ENCODE measurements at places on chromosomes 11 and 22. TPM values are rescaled to one million over a fixed set of nuclear protein-coding genes. Genes with fewer than 3 reads are reported as not detected.
A peak's percentile ranks its signal among the peaks of the same experiment; 100 is the strongest.

The LARGE1 gene
- total RNA-seq, result 0.22 TPM

The CDC42EP1 gene
- total RNA-seq, result 70.2 TPM

The IFITM10 gene
- total RNA-seq, result not detected

The PIWIL4 gene
- total RNA-seq, result 10.2 TPM

The DEFB108B gene
- total RNA-seq, result not detected

The IL17REL gene
- total RNA-seq, result 0.22 TPM

The EEF1G gene
- total RNA-seq, result 1,822 TPM

The OR8G1 gene
- 0.54 TPM for total RNA-seq

The KIF18A gene
- 22.5 TPM for total RNA-seq

The NLRP6 gene
- 0.18 TPM for total RNA-seq

- peak overlapping the region; percentile 92 for H3K4me3 ChIP-seq
- DNase-seq, result no peak
- H3K4me1 ChIP-seq, result peaks cover 22% of the 10 kb centered on the region
- no peak overlapping the region for H3K27ac ChIP-seq
- peaks cover 57% of the 10 kb centered on the region for H3K36me3 ChIP-seq
- no peaks in the 10 kb centered on the region for H3K27me3 ChIP-seq
Measured at GRCh38 chr11:68905421-68906360, 2.0 kb downstream of the IGHMBP2 start.

DNA sequence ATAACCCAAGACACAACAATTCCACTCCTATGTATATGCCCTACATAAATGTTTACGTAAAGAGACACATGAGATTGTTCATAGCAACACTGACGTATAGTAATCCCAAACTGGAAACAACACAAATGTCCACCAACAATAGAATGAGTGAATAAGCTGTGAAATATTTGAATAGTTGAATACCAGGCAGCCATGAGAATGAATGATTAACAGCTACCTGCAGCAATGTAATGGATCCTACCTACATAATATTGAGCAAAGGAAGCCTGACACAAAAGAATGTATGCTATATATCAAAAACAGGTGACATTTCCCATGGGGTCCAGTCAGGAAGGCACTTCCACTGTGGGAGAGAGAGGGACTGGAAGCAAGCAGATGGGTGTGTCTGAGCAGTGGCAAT, 92.8 kb upstream of the LINC01488 start:
- no peaks in the 10 kb centered on the region for H3K27me3 ChIP-seq
- no peak overlapping the region for H3K4me3 ChIP-seq

DNA sequence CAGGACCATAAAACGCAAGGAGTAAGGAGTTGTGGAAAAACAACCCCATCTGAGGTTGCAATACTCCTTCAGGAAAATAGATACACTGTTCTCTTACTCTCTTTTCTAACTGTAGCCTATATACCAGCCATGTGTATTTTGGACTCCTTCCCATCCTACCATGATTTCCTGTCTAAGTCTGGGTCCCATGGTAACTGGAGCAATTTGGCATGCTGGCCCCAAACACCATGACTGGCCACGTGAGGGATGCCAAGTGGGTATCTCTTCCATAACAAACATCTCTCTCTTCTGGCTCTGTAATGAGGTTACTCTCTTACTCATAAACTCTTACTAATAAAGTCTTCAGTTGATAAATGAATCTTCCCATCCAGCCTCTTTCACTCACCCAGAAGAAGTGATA, 26.5 kb downstream of the ABTB2 start:
- H3K36me3 ChIP-seq, result no peaks in the 10 kb centered on the region
- H3K4me1 ChIP-seq, result no peaks in the 10 kb centered on the region
- no peak overlapping the region for H3K4me3 ChIP-seq
- DNase-seq, result no peak
- H3K27me3 ChIP-seq, result peaks cover 6% of the 10 kb centered on the region
- no peak overlapping the region for H3K27ac ChIP-seq

- H3K36me3 ChIP-seq, result no peaks in the 10 kb centered on the region
- H3K4me1 ChIP-seq, result no peaks in the 10 kb centered on the region
- no peak overlapping the region for H3K27ac ChIP-seq
- no peak for DNase-seq
Measured at GRCh38 chr11:131099013-131099412, 182.7 kb upstream of the SNX19 start.

DNA sequence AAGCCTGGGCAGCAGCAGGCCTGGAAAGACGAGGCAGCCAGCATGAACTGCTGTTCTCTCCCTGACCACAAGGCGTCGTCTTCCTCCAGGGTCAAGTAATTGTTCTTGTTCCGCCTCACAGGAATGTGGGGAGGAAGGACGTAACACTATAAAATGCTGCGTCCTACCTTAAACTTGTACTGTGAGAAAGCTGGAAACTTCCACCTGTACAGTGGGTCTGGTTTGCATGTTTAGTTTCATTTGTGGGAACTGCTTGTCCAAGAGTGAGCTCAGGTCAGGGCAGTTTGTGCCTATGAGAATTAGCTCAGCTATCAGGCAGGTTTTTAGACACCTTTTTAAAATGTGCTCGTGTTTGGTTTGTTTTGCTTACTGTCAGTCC, 55.2 kb downstream of the PANX1 start:
- no peak overlapping the region for H3K27ac ChIP-seq
- H3K4me3 ChIP-seq, result no peak overlapping the region
- H3K36me3 ChIP-seq, result peaks cover 27% of the 10 kb centered on the region
- DNase-seq, result peak; percentile 61

- H3K36me3 ChIP-seq, result no peaks in the 10 kb centered on the region
- no peaks in the 10 kb centered on the region for H3K4me1 ChIP-seq
- H3K4me3 ChIP-seq, result no peak overlapping the region
- no peak overlapping the region for H3K27ac ChIP-seq
- H3K27me3 ChIP-seq, result peaks cover 8% of the 10 kb centered on the region
Measured at GRCh38 chr11:7501894-7502293, 11.9 kb upstream of the PPFIBP2 start.

GRCh38 chr11:44761551-44761961, 34.8 kb downstream of the TSPAN18 start:
- peaks cover 13% of the 10 kb centered on the region for H3K27me3 ChIP-seq
- no peaks in the 10 kb centered on the region for H3K4me1 ChIP-seq
- H3K36me3 ChIP-seq, result no peaks in the 10 kb centered on the region
- no peak for DNase-seq

- no peaks in the 10 kb centered on the region for H3K36me3 ChIP-seq
- no peaks in the 10 kb centered on the region for H3K4me1 ChIP-seq
- H3K4me3 ChIP-seq, result no peak overlapping the region
- no peak overlapping the region for H3K27ac ChIP-seq
- peaks cover 9% of the 10 kb centered on the region for H3K27me3 ChIP-seq
Measured at GRCh38 chr11:33674035-33674814, 26.4 kb downstream of the C11orf91 start.

DNA sequence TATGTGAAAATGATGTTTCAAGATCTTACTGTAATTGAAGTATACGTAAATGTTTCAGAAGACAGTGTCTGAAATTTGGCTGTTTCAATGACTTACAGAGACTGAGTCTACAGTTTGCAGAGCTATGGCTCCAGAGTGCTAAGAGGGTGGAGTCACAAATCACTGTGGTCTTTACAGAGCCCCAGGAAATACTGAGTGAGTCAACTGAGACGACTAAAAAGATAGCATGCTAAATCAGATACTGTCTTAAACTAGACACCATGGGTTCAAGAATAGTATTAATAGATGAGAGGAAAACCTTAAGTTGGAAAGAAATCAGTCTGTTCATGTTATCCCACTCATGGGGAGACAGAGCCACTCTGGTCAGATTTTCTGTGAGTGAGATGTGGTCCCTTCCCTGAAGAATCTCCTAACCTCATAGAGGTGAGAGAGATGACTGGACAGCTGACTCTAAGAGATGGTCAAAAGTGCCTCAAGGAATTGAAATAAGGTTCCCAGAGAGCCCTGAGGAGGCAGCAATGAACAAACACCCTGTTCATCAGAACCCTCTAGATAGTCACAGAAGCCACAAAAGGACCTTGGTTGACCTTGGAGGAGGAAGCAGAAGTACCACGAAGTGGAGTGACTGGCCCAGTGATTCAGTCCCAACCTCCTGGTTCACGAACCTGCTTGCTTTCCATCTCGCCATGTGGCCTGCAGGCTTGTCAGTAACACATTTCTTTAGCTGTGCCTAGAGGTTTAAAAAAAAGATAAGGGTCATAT, 30.2 kb downstream of the C11orf91 start:
- H3K36me3 ChIP-seq, result no peaks in the 10 kb centered on the region
- no peaks in the 10 kb centered on the region for H3K4me1 ChIP-seq
- H3K27ac ChIP-seq, result no peak overlapping the region
- no peak overlapping the region for H3K4me3 ChIP-seq

- H3K27ac ChIP-seq, result no peak overlapping the region
- no peaks in the 10 kb centered on the region for H3K4me1 ChIP-seq
- DNase-seq, result no peak
- no peaks in the 10 kb centered on the region for H3K27me3 ChIP-seq
- no peak overlapping the region for H3K4me3 ChIP-seq
Measured at GRCh38 chr11:93059117-93059957, 89.9 kb downstream of the MTNR1B start.

DNA sequence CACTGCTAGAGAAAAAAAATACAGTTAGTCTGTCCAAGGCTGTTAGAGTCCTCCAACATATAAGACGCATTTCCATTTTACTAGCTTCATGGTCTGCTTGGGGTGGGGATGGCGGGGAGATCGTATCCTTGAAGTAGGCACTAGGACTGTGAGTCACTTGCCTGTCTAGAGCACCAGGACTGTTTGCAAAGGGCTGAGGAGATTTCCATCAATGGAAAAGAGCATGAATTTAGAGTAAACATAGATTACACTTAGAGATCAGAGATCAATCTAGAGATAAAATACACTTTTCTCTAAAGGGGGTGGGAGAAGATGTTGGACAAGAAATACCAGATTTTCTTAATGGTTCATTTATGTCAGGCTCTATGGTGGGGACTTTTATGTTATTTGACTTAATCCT, 1.7 kb upstream of the MS4A7 start:
- no peak overlapping the region for H3K27ac ChIP-seq
- no peak overlapping the region for H3K4me3 ChIP-seq
- no peaks in the 10 kb centered on the region for H3K4me1 ChIP-seq
- DNase-seq, result no peak
- H3K27me3 ChIP-seq, result no peaks in the 10 kb centered on the region

GRCh38 chr22:44375451-44375850, 62.7 kb upstream of the SHISAL1 start:
- no peak for DNase-seq
- H3K4me3 ChIP-seq, result no peak overlapping the region
- no peak overlapping the region for H3K27ac ChIP-seq
- no peaks in the 10 kb centered on the region for H3K27me3 ChIP-seq
- H3K36me3 ChIP-seq, result no peaks in the 10 kb centered on the region

DNA sequence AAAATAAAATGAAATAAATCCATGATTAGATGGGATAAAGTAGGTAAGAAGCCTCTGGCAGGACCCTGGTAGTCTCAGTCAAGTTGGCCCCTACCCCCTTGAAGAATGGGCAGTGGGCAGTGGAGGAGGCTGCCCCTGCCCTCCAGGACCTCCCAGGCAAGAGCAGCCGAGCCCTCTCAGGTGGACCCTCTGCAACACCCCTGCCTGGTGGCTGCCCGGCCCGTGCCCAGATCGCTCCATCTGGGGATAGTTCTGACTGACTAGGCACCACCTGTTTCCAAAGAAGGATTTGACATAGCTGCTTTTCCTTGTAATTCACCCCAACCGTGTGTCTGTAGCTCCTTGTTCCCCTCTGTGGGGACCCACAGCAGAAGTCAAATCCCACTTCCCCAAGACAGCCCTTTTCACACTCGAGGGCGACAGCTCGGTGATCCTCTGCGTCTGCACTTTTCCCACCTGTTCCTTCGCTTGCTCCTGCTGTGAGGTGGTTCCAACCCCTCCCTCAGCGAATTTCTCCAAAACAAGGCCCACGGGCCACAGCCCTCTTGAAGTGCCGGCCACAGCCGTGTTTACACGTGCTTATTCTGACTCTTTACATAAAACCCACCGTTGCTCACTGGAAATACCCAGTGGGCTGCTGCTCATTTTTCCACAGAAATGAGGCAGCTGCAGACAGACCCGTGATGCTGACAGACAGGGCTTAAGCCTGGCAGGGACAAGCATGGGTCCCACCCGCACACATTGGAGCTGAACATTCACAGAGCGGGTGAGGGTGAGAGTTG, 5.5 kb upstream of the TMPRSS13 start:
- no peak overlapping the region for H3K27ac ChIP-seq
- no peaks in the 10 kb centered on the region for H3K36me3 ChIP-seq
- H3K4me1 ChIP-seq, result peaks cover 8% of the 10 kb centered on the region
- DNase-seq, result no peak
- H3K27me3 ChIP-seq, result peaks cover 14% of the 10 kb centered on the region
- H3K4me3 ChIP-seq, result no peak overlapping the region

- H3K27ac ChIP-seq, result no peak overlapping the region
- peaks cover 94% of the 10 kb centered on the region for H3K27me3 ChIP-seq
- DNase-seq, result no peak
- H3K4me1 ChIP-seq, result peaks cover 45% of the 10 kb centered on the region
- H3K36me3 ChIP-seq, result no peaks in the 10 kb centered on the region
- H3K4me3 ChIP-seq, result no peak overlapping the region
Measured at GRCh38 chr22:23098230-23098705, 27.9 kb downstream of the GNAZ start.

DNA sequence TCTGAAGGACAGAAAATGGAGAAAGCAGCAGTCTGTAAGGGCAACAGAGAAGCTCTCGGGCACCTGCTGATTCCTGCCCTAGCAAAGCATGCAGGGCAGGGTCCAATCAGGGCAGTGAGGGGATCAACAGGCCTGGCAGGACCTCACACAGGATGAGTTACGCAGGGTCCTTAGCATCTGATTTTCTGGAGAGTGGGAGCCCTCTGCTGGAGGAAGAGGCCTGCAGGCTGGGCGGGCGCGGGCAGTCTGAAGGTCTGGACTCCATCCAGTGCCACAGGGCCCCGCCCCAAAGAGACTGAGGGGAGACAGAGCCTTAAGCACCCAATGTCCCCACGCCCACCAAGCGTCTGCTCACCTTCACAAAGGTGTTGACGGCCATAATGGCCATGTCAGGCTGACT, 28.9 kb downstream of the AP1B1 start:
- no peak overlapping the region for H3K4me3 ChIP-seq
- H3K27me3 ChIP-seq, result no peaks in the 10 kb centered on the region
- H3K27ac ChIP-seq, result no peak overlapping the region
- peak; percentile 20 for DNase-seq
- no peaks in the 10 kb centered on the region for H3K4me1 ChIP-seq
- peaks cover 43% of the 10 kb centered on the region for H3K36me3 ChIP-seq

DNA sequence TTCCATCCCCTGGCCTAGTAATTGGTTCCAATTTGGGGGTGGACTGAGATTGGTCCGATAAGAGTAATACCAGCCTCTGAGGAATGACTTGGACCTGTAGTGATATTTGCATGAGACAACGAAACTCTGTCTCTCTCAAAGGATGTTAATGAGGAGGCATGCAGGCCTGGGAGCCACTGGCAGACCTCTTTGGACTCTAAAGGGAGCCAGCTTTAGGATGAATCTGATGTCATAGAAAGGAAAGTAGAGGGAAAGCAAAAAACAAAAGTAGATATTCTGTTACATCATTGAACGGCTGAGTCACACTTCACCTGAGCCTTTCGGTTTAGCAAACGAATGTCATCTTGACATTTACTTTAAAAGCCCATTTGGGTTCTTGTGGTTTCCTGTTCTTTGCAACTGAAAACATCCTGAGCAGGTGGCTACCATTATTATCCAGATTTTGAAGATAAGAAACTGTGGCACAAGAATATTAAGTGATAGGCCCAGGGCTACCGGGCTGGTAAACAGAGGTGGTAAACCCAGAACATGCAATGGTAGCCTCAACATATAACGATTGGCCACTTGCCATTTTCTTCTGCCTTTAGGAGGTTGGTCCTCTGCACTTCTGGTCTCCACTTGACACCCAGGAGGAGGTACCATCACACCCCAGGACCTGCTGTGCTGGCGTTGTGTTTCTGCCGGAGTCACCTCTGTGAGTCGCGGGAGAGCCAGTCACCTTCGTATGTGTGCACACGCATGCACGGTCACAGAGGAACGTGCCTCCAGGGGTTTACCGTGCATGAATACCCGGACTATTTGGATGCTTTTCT, 42.7 kb downstream of the RTL6 start:
- DNase-seq, result no peak
- no peak overlapping the region for H3K4me3 ChIP-seq
- peaks cover 2% of the 10 kb centered on the region for H3K4me1 ChIP-seq
- peaks cover 23% of the 10 kb centered on the region for H3K27me3 ChIP-seq
- H3K27ac ChIP-seq, result no peak overlapping the region
- no peaks in the 10 kb centered on the region for H3K36me3 ChIP-seq
